Neuronal stem cell (in vitro differentiated cells): ENCODE measurements at places on chromosomes 11 and 22.

GRCh38 chr11:86143087-86144030, 74.5 kb upstream of the PICALM start:
- no peak for DNase-seq

DNA sequence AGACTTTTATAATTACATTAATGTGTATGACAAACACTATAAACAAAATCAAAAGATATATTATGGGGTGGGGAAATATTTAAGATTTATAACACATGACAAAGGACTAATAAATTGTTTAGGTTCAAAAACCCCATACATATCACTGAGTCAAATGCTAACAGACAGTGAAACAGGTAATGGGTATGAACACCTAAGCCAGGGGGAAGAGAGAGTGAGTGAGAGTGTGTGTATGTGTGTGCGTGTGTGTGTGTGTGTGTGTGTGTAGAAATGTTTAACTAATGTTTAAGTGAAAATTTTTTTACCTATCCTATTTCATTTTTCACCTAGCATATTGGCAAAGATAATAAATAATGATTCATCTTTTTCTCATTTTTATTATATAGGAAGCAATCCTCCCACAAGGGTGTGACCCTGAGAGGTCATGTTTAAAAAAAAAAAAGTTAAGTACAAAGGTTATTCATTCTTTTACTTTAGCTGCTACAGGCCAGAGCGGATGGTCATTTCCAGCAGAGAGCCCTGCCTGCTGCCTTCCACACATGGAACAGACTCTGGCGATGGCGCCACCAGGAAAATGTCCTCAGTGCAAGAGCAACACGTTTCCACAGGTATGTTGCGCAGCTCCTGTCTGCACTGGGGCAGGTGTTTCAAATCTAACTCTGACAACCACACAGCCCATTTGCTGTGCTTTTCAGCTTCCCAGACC, 72.9 kb downstream of the PISD start:
- no peak for DNase-seq

GRCh38 chr11:126161023-126161391, 50.4 kb downstream of the RPUSD4 start:
- DNase-seq: no peak

GRCh38 chr11:17423533-17424310, 35.3 kb upstream of the KCNJ11 start:
- DNase-seq: no peak

DNA sequence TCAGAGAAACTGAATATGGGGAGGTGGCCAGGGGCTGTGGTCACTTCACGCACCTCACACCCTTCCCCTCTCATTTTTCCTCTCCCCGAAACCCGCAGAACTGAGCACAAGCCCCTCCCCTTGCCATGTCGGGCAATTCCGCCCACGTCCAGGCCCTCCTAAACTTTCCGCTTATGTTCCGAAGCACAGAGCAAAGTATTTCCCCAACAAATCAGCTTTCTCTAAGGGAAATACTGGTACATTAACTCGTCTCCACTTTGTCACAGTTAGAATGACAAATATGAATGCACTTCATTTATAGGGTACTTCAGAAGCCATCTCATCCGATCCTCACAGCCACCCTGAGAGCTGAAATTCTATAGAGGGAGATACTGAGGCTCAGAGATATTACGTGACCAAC, 94.7 kb upstream of the TMEM45B start:
- DNase-seq: no peak

DNA sequence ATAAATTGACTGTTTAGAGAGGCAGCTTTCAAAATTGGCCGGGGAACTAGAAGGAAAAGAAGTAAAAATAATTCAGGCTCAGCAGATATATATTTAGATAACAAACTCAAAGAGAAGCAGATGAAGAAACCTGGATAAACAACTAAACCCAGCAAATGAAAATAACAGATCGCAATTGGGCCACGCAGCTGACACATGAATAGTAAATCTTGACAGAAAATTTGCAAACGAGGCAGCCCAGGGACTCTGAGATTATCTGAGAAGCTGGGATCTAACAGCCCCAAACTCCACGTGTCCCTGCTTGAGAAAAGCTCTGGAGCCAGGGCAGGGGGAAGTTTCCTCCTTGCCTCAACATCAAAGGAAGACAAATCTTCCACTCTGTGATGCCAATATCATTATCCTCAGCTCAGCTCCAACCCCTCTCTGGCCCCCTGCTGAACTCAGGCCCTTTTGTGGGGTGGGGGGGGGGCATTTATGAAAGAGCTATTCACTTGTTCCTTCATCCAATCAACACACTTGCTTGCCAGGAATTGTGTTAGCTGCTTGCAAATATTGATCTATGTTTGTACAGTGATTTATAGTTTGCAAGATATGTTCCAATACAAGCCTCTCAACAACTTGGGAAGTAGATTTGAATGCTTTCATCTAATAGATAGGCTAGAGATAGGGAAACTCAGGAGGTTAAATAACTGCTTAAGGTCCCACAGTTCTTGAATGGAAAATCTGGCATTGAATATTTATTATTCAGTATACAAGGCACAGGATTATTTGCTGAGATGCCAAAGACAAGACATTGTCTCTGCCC, 72.5 kb upstream of the C11orf87 start:
- no peak for DNase-seq

DNA sequence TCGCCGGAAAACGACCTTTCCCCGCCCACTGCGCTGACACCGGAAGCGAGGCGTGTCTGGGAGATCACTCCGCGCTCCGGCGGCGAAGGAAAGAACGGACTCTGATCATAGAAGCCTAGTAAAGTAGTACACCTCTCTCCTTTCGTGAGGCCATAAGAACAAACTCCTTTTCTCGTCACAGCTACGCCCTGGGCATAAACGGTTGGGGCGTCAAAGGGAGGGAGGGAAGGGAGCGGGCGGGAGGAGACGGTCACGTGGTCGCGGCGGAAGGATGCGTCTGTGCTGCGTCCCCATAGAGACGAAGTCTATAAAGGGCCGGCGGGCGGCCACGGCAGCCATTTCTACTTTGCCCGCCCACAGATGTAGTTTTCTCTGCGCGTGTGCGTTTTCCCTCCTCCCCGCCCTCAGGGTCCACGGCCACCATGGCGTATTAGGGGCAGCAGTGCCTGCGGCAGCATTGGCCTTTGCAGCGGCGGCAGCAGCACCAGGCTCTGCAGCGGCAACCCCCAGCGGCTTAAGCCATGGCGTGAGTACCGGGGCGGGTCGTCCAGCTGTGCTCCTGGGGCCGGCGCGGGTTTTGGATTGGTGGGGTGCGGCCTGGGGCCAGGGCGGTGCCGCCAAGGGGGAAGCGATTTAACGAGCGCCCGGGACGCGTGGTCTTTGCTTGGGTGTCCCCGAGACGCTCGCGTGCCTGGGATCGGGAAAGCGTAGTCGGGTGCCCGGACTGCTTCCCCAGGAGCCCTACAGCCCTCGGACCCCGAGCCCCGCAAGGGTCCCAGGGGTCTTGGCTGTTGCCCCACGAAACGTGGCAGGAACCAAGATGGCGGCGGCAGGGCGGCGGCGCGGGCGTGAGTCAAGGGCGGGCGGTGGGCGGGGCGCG, at the start of gene ATF4:
TSS of gene ATF4 (plus strand) at position 337 of the 880 bp plus-strand sequence. CDS start 884 bp downstream, outside the sequence.
- DNase-seq: peak; percentile 99

- DNase-seq: no peak
Measured at GRCh38 chr11:77027275-77027674, 6.9 kb upstream of the B3GNT6 start.

GRCh38 chr22:48742556-48743343, 1084.9 kb downstream of the BRD1 start:
- DNase-seq: no peak

DNA sequence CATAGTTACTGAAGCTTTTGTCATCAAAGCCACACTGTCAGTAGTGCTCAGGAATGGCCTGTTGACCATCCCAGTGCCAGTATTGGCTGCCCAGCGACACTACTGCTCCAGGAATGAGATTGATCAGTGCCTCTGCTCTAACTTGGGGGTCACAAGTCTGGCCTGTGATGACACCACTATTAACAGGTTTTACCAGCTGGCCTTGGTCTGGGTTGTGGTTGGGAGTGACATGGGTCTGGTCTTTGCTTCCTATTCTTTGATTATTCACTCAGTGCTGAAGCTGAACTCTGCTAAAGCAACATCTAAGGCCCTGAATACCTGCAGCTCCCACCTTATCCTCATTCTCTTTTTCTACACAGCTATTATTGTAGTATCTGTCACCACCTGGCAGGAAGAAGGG, 21.5 kb downstream of the OR56B4 start:
- DNase-seq: no peak

DNA sequence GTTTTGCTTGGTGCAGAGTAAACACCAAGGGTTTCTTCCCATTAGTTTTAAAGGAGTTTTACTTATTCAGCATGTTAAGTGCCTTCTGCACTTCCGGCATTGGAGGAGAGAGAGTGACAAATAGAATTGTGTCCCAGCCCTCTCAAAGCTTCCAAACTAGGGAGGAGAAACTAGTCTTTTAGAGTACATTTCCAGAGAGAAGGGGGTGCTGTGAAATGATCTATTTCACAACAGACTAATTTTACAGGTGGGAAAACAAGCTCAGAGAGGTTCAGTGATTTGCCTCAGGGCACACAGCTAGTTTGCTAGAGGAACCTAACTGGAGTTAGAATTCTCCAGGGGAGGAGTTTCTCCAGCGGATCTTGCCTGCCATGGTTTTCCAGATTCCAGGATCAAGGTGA, 12.6 kb downstream of the MPST start:
- no peak for DNase-seq

GRCh38 chr11:232783-233565, 3.2 kb downstream of the SIRT3 start:
- DNase-seq: no peak

DNA sequence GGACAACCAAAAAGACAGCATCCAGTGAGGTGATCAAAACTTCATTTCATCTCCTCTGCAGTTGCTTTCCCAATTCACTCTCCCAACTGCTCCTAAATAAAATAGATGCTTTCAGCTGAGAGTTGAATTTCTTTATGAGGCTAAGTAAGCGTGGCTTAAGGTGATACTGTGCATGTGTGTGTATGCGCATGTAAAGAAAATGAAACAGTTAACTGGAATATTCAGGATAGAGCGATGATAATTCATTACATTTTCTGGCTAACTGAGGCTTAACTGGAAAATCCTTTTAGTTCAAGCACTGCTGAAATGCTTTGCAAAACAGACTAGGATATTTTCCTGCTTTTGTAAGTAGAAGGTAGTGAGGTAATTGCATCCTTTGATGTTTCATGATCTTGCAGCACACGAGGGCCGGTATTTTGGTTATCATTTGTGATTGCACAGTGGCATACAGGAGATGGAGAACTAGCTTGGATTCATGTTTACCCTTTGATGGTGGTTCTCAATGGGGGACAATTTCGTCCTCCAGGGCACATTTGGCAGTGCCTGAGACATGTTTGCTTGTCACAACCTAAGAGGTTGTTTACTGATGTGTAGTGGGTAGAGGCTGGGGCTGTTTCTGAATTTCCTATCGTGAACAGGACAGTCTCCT, 71.2 kb downstream of the ZBTB16 start:
- no peak for DNase-seq

GRCh38 chr11:72724021-72724551, 28.1 kb downstream of the ARAP1 start:
- no peak for DNase-seq

DNA sequence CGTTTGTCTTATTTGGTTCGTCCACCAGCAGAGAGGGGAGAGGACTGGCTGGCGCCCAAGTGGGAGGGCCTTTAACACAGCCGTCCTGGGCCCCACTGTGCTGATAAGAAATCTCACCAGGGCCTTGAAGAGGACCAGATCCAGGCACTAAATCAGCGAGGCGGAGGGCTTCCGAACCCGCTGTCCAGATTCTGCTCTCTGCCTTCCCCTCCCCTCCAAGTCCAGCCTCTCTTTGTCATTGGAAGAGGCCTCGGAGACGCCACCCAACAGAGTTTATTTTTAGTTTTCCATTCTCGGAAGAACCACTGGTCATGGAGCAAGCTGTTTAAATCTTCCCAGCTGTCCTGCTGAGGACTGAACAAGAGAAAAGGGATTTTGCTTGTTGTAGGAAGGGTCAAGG, 9.3 kb upstream of the FXYD6 start:
- no peak for DNase-seq

- no peak for DNase-seq
Measured at GRCh38 chr11:18063862-18064434, 17.9 kb upstream of the TPH1 start.

DNA sequence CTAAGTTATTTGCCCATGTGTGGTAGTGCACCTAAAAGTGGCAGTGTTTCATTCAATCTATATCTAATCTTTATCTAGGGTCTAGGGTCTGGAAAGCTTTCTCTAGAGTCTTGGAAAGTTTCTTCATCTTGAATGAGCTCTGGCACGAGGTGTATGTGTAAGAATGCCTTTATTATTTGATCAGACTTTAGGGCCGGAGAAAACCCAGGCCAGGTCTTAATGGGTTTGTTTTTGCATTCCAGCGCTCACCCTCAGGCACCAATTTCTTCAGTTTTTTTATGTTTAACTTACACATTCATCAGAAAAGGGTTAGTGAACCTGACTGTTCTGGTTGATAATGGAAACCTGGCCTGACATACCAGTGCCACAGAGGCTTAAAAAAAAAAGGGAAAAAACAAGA, 68.3 kb upstream of the SLN start:
- DNase-seq: no peak
